Fibroblast of skin of abdomen (primary cell): ENCODE measurements at places on chromosomes 3 and 15.

DNA sequence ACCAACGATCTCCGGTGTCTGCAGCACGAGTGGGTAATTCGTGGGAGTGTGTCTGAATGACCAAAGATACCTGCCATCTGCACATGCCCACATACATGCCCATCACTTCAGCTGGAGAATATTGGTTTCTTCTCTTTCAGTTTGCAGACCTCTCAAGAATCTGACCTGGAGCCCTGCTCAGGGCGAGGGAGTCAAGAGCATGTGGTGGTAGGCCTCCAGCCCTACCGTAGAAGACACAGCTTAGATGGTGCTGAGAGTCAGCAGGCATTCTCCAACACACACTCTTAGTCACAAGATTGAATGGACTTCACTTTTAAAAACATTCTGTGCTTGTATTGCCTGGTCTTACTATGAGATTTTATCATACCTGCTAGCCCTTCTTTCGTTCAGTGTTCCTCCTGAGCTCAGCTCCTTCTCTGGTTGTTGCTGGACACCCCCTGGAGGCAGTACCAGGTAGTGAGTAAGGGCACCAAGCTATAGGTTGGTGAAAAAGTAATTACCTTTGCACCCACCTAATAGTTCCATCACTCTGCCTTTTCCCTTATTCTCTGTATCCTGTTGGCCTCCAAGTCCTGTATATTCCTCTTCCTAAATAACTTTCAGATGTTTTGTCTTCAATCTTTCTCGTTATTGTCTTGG, 252.0 kb downstream of the CACNA2D3 start:
- no peak for DNase-seq

- no peak for DNase-seq
These were observed 280.0 kb downstream of the NTRK3 start for GRCh38 chr15:87976552-87976951.

GRCh38 chr3:184637705-184638104, 74.2 kb downstream of the MAGEF1 start:
- DNase-seq, result no peak

DNA sequence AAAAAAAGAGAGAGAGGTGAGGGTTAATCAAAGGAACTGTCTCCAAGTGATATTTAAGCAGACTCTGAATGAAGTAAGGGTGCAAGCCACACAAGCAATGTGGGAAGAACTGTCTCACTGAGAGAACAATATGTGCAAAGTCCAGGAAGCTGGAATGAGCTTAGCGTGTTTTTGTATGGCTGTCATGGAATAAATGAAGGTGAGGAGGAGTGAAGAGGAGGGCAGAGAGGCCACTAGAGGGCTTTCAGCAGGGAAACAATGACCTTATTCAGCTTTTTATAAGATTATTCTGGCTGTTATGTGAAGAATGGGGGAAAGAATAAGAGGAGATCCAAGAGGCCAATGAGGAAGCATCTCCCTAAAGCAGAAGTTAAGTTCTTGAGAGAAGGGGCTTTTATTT, 86.9 kb upstream of the COL8A1 start:
- DNase-seq, result no peak

GRCh38 chr3:192645437-192645836, 81.9 kb downstream of the FGF12 start:
- DNase-seq, result no peak

DNA sequence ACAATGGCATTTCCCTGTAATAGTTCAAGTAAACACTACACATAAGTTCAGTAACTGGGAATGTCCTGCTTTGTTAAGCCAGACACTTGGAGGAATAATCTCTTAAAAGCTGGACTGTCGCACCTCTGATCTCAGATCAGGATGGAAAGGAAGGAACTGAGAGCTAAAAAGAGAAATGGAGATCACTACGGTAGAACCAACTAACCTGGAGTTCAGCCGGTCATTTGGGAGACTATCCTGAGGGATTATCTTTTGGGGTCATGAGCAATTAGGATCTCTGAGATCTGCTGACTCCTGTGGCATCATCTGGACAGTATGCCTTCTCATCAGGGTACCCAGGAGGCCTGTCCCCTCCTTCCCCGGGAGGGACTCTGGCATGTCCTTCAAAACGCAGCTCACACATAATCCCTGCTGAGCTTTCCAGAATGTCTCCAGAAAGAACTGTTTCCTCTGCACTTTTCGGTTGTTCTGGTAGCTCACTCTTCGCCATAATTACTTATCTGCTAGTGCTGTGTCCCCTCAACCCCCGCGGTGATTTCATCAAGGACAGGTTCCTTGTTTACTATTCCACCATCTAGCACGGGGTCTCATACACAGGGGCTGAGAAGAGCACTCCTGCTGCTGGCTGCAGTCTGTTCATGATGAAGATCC, 115.6 kb downstream of the SENP2 start:
- DNase-seq, result no peak

DNA sequence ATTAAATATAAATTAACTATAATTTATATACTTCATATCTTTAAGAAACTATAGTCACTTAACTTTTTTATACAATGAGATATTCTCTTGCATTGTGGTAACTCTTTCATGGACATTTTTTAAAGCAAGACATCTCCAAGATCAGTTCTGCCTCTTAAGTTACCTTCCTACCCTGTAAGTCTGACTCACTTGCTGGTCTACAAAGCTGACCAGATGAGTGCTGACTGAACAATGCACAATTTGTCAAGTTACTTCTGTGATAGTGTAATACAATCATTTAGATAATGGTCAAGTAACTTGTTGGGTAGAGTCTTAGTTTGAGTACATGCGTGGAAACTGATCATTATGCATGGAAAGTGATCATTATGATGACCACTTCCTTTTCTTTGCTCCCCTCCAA, 145.9 kb downstream of the MEIS2 start:
- no peak for DNase-seq

DNA sequence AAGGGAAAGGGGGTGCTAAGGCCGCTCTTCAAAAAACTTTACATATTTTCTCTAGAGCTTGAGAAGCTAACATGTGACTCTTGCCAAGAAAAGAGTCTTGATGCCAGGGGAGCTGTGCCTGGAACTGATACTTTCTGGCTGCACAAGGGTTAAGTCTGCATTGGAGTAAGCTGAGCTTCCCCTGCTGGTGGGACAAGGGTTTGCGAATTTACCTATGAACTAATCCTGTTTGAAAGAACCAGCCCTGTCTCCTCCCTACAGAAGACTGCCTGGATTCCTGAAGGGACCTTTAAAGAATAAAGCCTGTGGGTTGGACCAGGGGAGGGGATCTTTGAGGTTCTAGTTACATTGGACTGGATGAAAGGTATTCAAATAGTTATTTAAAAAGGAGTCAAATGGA, 58.3 kb upstream of the EPHA3 start:
- DNase-seq, result no peak

DNA sequence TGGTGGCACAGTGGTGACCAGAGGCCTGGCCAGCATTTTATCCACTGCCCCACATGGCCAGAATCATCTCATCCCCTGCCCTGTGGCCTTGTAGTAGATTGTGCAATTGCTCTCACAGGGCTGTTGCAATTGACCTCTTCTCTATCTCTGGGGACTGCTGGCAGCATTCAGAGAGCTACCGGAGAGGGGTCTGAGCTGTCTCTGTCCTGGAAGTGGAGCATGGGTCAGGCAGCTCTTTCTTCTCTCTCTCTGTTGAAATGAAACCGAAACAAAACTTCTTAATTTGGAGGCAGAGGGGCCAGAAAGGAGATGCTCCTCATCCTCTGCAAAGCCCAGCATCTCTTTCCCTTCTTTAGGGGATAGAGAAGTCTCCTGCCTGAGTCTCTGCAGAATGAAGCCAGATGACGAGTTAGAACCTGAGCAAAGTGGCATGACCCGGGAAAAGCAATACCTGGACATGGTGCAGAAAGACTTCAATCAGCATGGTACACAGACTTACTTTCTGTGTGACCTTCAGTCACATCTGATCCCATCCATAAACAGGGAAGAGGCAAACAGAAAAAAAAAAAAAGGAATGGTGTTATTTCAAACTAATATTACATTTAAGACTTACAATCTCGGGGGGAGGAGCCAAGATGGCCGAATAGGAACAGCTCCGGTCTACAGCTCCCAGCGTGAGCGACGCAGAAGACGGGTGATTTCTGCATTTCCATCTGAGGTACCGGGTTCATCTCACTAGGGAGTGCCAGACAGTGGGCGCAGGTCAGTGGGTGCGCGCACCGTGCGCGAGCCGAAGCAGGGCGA, 144.5 kb upstream of the BCL6 start:
- no peak for DNase-seq

- no peak for DNase-seq
These were observed 15.9 kb downstream of the TGM5 start for GRCh38 chr15:43250785-43251184.
